Hindlimb muscle (tissue), 1 donor: ENCODE measurements at places on chromosomes 16 and 17.
A peak's percentile ranks its signal among the peaks of the same experiment; 100 is the strongest.

GRCh38 chr17:80646328-80646727 is 101.7 kb downstream of the RPTOR start:
- DNase-seq = no peak

GRCh38 chr17:15510361-15510760 is 42.9 kb upstream of the CDRT4 start:
- no peak for DNase-seq

DNA sequence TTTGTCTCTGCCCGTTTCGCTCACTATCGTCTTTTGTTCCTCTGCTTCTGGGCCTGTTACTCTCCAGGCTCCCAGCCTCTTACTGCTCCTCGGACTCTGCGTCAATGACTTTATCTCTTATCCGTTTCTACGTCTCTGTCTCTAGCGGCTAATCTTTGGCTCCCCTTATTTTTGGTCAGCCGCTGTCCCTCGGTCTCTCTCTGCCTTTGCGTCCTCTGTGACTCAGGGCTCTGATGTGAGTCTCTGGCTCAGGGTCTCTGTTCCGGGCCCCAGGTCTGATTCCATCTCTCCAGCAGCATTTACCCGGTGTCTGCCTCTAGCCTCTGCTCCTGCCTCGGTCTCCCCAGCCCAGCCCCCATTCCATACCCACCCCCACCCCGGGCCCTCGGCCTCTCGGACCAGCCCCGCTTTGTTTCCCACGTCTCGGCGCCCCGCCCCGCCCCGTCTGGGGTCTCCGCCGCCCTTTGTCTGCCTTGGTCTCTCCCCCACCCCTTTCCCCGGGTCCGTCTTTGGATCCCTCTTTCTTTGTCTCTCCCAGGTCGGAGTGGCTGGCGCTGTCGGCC is 547 bp upstream of the ZNF48 start:
- peak; percentile 38 for DNase-seq

- no peak for DNase-seq
Measured at GRCh38 chr17:42804918-42805367, 6.3 kb downstream of the CNTD1 start.

GRCh38 chr17:1002771-1003555 is 6.0 kb downstream of the TIMM22 start:
- DNase-seq = no peak

- DNase-seq = no peak
Measured at GRCh38 chr17:28105501-28105900, 63.0 kb downstream of the NLK start.

DNA sequence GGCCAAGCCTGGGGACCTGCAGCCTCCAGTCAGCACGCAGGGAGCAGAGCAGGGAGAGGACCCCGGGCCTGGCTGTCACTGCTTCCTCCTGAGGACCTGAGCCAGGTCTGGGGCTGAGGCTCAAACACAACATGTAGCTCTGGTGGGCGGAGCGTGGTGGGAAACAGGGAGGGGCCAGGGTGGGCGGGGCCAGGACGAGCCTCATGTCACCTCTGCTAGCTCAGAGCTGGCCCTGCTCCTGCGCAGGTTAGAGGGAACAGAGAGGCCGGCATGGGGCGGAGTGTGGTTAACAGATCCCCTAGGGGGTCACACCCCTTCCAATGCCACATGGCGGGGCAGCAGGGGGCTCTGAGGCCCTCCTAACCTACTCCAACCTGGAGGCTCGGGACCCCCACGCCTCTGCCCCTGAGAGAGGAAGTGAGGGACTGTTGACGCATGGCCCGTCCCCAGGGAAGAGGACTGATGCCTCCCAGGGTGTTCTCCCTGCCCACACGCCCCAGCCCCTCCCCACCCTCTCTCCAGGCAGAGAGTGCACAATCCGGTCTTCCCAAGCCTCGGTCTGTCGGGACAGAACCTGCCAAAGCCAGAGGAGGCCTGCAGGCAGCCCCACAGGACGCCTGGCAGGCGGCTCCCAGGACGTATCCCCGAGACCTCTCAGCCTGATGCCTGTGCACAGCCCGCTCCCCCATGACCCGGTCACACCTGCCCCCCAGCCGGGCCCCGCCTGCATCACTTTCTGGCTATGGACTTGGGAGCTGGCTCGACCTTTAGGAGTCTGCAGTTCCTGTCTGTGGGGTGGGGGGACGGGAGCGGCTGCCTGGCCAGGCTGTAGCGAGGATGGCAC is 15.2 kb downstream of the PIEZO1 start:
- no peak for DNase-seq

DNA sequence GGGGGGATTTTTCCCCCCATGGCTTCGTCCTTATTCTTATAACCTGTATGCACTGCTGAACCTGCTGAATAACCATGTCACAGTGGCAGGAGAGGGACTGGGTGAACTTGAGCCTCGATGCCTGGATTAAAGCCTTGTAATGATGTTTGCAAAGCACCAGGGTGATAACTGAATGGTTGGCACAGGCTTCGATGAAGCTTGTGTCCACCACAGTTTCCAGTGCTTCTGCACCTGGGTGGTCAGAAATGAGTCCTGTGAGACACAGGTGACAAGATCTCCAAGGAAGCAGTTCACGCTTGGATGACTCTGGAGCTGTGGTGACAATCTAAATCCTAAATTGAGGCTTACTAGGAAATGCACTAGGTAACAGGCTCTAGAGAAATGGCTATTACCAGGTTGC is 729.3 kb downstream of the MAF start:
- no peak for DNase-seq

- no peak for DNase-seq
Measured at GRCh38 chr16:49462362-49462988, 88.9 kb downstream of the C16orf78 start.

- DNase-seq = no peak
Measured at GRCh38 chr17:42596386-42596785, 12.8 kb downstream of the RETREG3 start.

GRCh38 chr17:5219536-5219935 is 15.1 kb downstream of the SCIMP start:
- DNase-seq = no peak

GRCh38 chr16:84237994-84238750 is 1.6 kb downstream of the KCNG4 start:
- DNase-seq = no peak

DNA sequence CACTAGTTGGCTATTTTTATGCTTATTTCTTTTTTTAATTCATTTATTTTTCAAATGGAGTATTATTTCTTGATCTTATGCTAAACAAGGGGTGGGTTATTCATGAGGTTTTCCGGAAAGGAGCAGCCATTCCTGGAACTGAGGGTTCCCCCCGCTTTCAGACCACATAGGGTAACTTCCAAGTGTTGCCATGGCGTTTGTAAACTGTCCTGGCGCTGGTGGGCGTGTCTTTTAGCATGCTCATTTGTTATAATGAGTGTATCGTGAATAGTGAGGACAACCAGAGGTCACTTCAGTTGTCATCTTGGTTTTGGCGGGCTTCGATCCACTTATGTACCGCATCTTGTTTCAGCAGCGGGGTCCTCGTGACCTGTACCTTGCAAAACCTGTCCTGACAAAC is 29.6 kb upstream of the ASGR2 start:
- DNase-seq = no peak
